ENCODE measurements at places on chromosomes 3 and 15.

DNA sequence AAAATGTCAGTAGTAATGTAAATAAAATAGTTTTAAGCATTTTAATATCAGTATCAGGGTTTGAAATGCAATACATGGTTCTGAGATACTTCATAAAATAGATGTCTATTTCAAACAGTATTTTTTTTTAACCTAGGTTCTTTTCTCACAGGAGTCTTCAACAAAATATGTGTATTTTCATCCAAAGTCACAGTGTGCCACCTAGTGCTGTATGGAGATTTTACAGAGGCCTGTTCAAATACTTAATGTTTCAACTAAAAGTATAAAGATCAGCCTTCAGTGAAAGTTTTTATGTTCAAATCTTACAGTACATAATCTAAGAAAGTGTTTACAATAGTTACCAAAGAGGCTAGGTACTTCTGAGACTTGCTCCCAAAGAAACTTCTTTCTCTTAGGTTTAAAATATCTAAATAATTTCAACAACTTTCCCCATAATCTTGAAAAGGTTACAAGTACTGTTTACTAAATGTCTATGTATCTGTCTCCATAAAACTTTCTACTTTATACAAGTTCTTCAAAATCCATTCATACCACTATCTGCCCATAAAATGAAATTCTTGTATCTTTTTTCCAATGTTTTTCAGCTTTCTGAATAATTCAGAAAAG, 38.3 kb downstream of the SCAPER start:
- peak; percentile 42 for DNase-seq

- no peak for DNase-seq
Observed at GRCh38 chr15:67290319-67290718, 35.7 kb downstream of the IQCH start.

DNA sequence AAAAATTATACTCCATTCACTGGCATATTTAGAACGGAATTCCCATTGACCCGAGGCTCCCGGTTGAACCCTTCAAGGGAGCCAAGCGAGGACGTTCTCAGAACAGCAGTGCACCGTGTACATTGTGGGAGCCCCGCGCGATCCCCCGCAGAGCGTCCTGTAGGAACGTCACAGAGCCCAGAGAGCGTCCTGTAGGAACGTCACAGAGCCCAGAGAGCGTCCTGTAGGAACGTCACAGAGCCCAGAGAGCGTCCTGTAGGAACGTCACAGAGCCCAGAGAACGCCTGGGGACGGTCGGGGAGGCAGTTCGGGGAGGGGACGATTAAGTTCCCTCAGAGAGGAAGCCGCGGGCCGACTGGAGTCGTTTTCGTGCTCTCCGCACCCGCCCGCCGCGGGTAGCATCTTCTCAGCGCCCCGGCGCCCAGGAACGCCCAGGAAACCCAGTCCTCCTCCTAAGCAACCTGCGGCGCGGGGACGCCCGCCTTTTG, 506 bp upstream of the ATP1B3 start:
- peak; percentile 80 for DNase-seq

- peak; percentile 8 for DNase-seq
Observed at GRCh38 chr15:26974120-26974780, 3.3 kb downstream of the GABRG3 start.

DNA sequence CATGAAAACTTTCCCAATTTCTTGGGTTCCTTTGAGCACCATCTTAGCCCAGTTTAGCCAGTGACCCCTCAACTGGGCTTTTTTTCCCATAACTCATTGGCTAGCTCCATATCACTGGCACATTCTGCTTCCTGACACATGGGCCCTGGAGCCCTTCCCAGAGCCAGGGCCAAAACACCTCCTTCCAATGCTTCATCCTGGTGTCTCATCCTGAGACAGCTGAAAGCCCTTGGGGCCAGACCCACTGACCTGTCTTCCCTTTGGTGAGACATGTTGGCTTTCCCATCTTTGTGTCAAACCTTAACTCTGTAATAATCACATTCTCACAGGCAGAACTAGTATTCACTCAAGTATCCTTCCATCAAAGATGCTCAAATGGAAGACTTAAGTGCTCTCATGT, 82.6 kb upstream of the SMAD3 start:
- DNase-seq, result no peak

DNA sequence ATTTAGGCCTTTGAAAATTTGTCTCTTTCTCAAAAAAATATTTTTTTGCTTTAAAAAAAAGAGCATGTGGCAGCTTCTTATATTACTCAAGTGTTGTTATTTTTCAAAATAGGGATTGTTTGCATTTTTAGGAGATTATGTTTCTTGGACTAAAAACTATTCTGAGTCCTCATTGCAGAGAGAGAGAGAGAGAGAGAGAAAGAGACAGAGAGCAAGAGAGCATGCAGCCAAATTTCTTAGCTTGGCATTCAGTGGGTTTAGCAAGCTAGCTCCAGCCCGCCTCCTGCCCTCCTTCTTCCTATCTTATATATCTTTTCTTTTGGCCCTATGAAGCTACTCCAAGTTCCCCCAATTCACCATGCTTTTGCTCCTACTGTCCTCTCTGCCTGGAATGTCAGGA, 55.7 kb downstream of the CEMIP start:
- no peak for DNase-seq

DNA sequence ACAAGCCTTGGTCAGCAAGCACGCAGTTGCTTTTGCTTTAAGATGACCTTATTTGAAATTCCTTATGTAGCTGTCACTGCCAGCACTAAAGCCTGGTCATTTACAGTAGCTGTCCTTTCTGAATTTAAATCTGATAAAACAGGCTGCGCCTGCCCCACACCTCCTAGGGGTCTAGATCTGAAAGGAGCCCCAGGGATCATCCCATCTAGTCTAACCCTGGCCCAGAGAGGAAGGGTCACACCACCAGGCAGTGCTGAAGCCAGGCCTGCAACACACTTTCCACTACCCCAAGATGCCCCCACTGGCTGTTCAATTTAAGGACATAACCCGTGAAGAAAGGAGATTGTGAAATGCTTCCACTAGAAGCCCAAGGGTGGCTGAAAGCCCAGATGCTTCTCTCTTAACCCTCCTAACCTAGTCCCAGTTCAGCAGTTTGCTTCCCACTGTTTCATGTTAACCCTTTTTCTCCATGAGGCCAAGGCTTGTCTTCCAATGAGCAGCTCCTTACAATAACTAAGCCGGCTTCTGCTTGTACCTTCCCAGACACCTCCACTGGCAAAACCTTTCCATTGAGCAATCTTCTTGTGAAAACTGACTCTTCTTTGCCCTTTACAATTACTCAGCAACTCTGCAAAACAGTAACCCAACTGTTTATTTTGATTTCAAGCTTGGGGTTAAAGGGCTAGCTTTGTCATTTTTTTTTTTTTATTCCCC, 198.9 kb upstream of the LPP start:
- DNase-seq, result no peak

DNA sequence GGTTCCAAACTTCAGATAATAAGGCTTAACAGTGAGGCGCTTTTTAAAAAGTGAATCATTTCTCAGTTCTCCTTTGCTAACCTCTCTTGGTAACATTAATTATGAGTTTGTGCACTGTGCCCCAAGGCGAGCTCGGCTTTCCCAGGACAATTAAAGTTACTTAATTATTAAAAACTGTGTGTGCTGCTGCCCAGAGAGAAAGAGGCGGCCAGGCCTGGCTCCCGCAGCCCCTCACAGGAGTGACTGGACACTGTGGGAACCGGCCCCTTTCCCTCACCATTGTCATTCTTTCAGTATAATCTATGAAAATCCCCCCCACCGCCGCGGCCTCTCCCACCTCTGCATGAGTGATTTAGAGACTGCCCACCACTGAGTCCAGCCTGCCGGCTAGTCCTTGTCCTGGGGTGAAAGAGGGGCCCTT, 43.1 kb upstream of the HES1 start:
- no peak for DNase-seq

GRCh38 chr3:195770081-195770840, 41.5 kb downstream of the MUC4 start:
- DNase-seq, result no peak

DNA sequence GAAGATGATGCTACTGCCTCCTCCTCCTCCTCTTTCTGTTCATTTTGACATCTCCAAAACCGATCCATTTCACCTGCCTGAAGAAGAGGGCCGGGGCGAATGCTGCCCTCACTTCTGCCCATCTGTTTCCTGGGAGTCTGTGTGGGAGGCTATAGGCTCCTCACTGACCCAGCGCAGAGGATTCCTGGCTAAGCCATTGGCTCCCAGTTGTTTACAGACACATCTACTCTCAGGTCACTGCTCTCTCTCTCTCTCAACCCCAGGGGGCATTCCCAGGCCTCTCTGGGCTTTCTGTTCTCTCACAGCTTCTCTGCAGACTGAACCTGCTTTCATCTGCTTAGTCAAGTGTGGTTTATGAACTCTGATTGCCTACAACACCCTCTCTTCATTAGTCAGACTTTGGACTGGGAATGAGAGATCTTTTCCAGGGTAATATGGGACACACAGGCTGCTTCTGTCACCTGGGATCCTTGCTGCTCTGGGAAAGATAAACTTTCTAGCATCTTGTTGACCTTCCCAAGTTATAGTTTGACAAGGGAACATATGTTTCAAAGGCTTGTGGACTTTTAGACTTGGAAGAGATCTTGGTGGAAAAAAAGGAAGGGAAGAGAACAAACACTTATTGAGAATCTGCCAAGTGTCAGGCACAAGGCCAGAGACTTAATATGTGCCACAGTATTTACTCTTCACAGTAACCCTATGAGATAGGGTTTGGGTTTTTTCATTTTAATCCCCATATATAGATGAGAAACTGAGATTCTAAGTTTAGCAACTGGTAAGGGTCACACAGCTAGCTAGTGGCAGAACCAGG, 30.2 kb upstream of the USP3 start:
- no peak for DNase-seq

GRCh38 chr3:131690800-131691199, 188.0 kb upstream of the MRPL3 start:
- no peak for DNase-seq

DNA sequence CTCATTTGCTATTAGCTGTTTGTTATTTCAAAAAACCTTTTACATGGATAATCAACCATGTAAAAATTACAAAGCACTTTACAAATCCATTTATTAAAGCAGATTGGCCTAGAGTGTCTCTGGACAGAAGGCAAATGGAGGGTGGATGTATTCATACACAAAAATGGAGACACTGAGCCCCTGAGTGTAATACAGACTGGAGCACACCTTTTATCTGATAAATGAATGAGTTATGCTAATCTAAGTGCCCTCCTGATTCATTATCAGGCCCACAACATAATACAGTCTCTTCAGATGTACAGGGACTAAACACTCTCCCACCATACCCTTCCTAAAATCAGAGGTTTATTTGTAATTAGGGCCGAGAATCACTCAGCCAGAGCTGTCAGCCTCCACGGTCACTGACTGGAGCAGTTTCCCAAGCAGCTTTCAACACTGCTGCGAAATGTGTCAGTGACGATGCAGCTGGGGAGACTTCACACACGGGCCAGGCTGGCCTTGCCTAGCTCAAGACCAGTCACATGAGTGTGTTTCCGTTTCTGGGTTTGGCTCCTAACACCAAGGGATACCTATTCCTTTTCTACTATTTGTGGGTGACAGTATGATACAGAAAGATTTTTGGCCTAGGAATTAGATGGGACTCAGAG, 271.8 kb downstream of the ZIC1 start:
- peak; percentile 37 for DNase-seq

DNA sequence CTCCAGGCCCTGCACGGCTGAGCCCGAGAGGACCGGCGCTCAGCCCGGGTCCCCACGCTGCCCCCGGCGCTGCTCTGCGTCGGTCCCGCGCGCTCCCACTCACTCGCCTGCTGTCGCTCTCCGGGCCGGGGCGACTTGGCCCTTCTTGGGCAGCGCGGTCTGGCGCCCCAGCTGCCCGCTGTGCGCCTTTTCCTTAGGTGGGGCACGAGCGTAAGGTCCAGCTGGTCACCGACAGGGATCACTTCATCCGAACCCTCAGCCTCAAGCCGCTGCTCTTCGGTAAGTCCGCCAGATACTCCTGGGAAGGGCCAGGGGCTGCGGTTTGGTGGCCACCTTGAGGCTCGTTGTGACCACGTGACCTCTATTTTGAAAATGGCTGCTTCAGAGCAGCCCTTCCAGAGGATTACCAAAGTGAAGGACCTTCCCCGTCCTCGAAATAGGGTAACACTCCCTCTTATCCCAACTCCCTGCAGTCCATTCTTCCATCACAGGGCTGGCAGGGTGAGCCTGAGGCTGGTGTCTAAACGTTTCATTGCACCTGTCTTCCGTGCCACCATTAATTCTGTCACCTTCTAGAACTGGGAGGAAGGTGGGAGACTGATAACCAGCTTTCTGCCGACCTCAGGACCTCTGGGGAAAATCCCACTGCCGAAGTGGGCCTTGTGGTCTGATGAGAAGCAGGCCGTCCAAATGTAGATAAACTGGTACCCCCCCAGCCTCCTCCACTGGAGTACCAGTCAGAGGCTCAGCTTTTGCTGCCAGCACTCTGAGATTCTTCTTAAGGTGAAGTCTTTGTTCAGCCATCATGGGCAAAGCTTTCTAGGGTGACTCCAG, 812 bp downstream of the P4HTM start:
- no peak for DNase-seq

DNA sequence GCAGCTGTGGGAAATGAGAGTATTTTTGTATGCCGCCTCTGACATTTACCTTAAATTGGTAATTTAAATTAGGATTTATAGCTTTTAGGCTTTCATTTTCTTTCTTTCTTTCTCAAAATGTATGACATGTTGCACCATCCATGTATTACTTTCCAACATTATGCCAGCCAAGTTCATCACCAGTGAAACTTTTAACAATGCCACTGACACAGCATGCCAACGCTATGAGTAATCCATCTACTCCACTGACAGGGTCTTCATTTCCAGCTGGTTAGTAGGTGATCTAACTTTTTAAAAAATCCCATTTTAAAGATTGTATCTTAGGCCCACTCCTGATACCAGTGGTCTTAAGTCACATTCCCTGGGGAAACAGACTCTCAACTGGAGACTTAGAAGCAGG, 21.8 kb upstream of the CLDN16 start:
- no peak for DNase-seq

GRCh38 chr15:75697523-75697922, 15.1 kb downstream of the CSPG4 start:
- DNase-seq, result no peak

DNA sequence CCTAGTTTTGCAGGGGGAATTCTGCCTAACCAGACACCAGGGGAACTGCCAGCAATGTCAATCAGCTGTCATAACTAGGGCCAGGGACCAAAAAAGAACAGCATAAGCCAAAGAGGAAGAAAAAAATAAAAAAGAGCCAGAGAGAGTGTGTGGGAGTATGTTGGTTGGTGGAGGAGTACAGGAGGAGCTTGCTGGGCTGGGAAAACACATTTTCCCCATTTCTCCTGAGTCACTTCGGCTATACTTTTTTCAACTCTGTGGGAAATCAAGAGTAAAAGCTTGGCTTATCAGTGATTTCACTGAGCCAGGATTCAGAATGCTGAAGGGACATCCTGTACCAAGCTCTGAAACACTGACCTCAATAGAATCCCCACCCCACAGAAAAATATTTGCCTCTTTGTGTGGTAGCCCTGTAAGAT, 144.7 kb upstream of the DPH6 start:
- no peak for DNase-seq

DNA sequence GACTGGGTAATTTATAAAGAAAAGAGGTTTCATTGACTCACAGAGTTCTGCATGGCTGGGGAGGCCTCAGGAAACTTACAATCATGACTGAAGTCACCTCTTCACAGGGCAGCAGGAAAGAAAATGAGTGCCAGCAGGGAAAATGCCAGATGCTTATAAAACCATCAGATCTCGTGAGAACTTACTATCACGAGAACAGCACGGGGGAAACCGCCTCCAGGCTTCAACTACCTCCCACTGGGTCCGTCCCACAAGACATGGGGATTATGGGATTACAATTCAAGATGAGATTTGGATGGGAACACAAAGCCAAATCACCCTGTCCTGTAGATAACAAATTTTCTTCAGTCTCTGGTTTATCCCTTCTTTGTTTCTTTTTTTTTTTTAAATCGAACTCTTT, 31.0 kb upstream of the AVEN start:
- no peak for DNase-seq

- no peak for DNase-seq
Observed at GRCh38 chr15:80153900-80154299, 1.1 kb downstream of the FAH start.
